ENCODE measurements at places on chromosomes 2 and 18.

DNA sequence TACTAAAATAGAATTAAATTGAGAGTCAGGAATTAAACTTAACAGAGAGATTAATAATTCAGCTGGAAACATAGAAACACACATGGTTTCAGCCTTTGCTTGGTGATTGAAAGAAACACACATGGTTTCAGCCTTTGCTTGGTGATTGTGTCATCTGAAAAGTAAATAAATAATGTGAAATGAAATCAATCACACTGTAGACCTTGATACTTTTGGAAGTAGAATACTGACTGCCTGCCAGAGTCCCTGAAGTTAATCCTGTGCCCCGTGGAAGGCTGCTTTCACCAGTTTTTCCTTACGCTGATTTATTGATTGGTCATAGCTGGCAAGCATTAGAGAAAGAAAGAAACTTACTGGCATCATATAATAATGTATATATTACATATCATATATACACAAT lies 1252.7 kb upstream of the FAM98A start:
- DNase-seq: no peak

GRCh38 chr2:151830961-151831360 lies 2.7 kb upstream of the ARL5A start:
- no peak for DNase-seq

GRCh38 chr2:67321588-67321903 lies 75.6 kb upstream of the ETAA1 start:
- DNase-seq: no peak

- DNase-seq: no peak
These were observed 10.4 kb downstream of the STON1 start for GRCh38 chr2:48540237-48540935.

DNA sequence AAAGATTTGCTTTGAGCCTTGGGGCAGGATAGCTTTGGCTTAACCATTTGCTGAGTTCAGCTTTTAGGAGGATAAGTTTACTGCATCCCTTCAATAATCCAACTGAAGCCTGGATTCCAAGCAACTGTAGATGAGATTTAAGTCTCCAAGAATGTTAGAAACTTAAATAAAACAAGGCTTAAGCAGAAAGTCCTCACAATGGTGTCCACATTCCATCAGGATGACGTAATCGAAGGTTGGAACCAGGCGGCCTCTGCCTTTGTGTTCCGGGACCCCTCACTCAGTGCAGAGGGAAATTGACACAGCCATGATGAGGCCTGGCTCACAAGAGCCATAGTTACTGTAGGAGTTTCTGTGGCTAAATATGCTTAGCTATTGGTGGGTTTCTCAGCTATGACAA lies 260.4 kb downstream of the LPIN1 start:
- DNase-seq: no peak

Measured in GM12891 (cell line).